ENCODE measurements at places on chromosomes 16 and 17.

DNA sequence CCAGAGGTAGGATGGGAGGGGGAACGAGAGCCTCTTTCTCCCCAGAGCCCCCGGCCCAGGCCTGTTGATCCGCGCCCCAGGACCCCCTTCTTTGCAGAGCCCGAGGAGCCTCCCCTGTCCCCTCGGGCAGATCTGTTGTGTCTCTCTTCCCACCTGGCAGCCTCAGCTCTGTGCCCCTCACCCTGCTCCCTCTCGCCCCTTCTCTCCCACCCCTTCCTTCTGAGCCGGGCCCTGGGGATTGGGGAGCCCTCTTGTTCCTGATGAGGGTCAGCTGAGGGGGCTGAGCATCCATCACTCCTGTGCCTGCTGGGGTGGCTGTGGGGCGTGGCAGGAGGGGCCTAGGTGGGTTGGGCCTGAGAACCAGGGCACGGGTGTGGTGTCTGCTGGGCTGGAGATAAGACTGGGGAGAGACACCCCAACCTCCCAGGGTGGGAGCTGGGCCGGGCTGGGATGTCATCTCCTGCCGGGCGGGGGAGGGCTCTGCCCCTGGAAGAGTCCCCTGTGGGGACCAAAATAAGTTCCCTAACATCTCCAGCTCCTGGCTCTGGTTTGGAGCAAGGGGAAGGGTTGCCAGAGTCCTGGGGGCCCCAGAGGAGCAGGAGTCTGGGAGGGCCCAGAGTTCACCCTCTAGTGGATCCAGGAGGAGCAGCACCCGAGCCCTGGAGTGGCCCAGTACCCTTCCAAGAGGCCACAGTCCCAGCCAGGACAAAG, 65.4 kb downstream of the MRC2 start:
- DNase-seq, result peak; percentile 16

DNA sequence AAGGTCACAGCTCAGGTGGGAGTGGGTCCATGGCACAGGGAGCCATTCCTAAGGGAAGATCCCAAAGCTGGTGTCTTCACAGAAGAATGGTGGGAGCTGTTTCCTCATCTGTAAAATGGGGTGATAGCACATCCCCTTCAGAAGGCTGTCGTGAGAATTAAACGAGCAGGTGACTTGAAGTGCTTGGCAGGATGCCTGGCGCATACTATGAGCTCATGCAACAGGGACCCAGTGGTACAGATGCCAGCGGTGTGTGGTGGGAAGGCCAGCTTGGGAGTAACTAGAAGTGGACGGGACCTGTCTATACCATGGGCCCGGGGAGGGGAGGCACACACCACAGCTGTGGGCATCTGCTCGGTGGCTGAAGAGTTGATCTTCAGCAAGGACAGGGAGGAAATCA, 189.3 kb upstream of the TNRC6C start:
- DNase-seq, result no peak

DNA sequence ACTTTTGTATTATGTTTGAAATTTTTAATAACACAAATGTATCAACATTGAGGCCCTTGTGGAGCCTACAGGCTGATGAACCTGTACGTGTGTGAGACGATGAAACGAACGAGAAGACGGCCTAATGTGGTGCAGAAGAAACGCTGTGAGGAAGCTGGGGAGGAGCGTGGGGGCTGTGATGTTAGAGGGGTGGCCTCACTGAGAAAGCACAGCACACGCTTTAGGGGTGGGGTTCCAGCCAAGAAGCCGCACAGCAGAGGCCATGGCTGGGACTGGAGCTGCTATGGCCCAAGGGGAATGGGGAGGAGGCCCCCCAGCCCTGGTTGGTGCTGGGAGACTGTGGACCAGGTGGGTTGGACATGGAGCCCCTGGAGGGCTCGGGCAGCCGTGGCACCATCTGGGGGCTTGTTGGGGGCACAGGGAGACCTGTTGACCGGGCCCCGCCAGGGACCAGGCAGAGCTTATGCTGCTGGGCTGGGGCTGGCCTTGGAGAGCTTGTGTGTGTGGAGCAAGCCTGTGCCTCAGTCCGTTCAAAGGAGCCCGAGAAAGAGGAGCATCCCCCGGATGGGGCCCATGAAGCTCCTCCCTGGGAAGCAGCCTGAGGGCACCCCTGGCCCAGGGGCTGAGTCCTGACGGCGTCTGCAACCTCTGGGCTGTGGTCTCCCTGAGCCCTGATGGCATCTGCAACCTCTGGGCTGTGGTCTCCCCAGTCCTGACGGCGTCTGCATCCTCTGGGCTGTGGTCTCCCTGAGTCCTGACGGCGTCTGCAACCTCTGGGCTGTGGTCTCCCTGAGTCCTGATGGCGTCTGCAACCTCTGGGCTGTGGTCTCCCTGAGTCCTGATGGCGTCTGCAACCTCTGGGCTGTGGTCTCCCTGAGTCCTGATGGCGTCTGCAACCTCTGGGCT, 44.7 kb downstream of the METRNL start:
- DNase-seq, result peak; percentile 21

- no peak for DNase-seq
Observed at GRCh38 chr16:85321509-85322271, 209.4 kb upstream of the CIBAR2 start.

- no peak for DNase-seq
Observed at GRCh38 chr17:73914536-73915274, 270.5 kb upstream of the SDK2 start.

DNA sequence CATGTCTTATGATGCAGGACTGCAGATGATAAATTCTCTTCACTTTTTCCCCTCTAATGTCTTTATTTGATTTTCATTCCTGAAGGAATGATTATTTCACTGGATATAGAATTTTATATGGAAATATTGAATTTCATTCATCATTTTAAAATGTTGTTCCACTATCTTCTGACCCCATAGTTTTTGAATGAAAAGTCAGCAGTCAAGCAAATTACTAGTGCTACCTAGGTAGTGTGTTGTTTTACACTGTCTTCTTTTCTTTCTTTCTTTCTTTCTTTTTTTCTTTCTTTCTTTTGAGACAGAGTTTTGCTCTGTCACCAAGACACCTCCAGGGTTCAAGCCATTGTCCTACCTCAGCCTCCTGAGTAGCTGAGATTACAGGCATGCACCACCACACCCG, 76.9 kb downstream of the WSB1 start:
- no peak for DNase-seq

GRCh38 chr17:68509141-68510057, 2.8 kb upstream of the PRKAR1A start:
- peak; percentile 35 for DNase-seq

GRCh38 chr17:38751144-38751807, 1.3 kb upstream of the PSMB3 start:
- DNase-seq, result no peak

DNA sequence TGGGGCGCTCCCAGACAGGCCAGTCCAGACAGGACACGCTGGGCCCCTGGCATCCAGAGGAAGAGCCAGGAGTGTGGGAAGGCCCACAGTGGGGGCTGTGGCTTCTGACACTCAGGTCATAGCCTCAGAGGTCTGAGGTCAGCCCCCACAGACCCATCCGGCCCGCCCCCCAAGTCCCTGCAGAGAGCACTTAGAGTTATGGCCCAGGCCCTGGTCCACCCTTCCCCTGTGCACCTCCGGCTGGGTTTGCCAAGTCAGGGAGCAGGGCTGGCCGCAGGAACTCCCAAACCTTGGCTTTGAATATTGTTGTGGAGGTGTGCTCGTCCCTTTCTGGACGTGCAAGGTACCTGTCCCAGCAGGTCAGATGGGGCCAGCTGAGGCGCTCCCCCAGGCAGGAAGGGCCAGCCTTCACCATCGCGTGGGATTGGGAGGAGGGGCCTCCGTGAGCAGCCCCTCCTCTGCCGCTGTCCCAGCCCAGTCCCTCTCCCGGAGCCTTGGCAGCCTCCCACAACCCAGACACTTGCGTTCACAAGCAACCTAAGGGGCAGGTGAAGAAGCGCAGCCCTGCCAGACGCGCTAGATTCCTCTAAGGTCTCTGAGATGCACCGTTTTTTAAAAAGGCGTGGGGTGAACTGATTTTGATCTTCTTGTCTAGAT, 74.6 kb downstream of the SOCS1 start:
- DNase-seq, result no peak

- no peak for DNase-seq
Observed at GRCh38 chr17:18161207-18162145, 22.2 kb upstream of the ALKBH5 start.

DNA sequence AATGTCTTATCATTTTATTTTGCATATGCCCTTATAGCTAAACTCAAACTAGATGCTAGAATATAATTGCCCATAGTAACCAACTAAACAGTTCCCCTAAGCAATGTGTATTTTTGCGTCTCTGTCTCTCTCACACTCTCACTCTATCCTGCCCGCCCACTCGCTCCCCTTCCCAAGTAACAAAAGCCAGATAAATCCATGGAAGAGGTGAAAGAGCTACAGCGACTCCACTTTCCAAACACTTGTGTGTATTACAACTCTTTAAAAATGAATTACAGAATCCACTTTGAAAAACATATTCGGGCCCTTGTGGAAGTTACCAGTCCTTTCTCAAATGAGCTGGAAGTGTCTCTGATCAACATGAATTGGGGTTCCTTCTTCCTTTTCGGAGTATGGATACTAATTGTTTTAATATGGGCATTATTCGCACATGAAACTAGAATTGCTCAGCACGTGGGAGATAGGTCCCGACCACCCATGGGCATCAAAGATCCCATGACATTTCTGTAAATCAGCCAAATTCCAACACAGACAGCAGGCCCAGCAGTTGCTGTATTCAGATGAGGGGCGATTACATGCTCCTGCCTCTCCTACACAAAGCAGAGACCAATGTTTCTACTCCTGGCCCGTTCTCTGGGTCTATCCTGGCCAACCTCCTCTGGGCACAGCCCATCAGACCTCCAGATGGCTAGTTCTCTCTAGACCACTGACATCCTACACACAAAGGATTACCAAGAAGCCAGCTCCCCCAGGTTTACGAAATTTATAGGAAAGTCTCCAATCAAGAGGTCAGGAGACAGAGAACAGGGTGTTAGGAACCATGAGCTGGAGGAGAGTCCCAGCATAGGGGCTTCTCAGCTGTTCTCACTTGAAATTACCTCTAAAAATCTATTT, 121.5 kb downstream of the ZFHX3 start:
- DNase-seq, result no peak

- DNase-seq, result no peak
Observed at GRCh38 chr17:17523001-17523730, 27.0 kb upstream of the RASD1 start.

- no peak for DNase-seq
Observed at GRCh38 chr16:48971571-48972077, 310.0 kb downstream of the CBLN1 start.

DNA sequence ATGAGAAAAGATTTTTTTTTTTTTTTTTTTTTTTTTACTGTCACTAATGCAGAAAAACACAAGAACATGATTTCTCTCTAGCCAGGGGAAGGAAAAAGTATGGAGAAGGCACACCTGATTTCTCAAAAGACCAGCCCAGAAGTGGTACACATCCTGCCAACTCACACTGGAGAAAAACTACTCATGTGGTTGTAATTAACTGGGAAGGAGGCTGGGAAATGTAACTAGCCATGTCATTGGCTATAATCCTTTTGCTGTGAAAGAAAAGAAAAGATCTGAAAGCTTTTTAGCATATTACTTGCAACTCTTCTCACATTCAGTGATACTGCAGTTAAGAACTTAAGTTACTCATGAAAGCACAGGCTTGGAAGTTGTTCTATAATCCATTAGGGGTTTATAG, 195.9 kb upstream of the PMFBP1 start:
- DNase-seq, result no peak

GRCh38 chr16:84183911-84184591, 2.8 kb downstream of the TAF1C start:
- no peak for DNase-seq

GRCh38 chr17:30208214-30208613, 27.3 kb downstream of the SLC6A4 start:
- no peak for DNase-seq

DNA sequence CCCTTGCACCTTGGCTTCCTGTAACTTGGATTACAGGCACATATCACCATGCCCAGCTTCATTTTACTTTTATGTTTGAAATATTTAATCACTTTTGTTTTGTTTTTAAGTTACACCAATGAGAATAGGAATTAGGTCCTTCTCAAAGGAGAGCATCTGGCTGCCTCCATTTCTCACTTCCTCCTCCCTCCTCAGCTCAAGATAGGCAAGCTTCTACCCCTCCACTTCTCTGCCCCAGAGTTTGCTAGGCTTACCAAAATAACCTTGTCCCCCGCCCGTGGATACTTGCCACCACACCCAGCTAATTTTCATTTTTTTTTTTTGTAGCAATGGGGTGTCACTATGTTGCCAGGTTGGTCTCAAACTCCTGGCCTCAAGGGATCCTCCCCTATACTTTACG, 17.9 kb downstream of the GABARAPL2 start:
- DNase-seq, result no peak

- no peak for DNase-seq
Observed at GRCh38 chr17:27596096-27596495, 34.9 kb upstream of the LGALS9 start.

DNA sequence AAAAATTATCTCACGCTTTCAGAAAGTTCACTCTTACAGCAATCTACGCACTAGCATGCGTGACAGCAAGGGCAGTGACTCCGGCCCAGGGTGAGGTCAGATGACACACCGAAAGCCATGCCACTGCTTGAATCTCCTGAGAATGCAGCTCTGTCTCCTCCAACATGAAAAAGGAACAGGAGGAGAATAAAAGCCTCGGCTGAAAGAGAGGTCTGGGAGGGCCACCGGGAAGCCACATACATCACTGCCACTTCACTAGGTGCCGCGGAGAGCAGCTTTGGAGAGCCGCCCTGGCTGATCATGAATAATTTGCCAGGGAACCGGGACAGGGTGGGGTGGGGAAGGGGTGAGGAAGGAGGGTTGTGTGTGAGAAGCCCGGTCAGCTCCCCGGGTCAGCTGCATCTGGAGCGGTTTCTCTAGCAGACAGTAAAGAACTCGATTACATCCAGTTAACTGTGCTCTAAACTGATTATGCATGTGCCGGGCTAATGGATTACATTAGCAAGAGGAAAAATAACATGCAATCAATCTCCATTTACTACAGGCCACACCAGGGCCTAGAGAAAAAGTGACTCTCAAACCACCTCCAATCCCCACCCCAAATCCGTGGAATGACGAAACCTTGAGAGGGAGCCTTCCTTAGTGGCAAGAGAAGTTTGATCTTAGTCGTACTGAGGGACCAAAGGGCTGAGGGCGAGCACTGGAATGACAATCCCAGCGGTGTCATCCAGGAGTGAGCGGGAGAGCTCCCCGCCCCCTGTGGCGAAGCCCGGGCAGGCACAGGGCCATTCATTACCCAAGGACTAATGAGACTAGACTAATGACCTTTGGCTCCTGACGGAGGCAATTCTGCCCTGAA, 100.3 kb downstream of the ZFHX3 start:
- DNase-seq, result no peak

- no peak for DNase-seq
Observed at GRCh38 chr17:80969030-80969673, 22.5 kb upstream of the CHMP6 start.

GRCh38 chr16:60041671-60042070, 1307.6 kb upstream of the GOT2 start:
- DNase-seq, result no peak

DNA sequence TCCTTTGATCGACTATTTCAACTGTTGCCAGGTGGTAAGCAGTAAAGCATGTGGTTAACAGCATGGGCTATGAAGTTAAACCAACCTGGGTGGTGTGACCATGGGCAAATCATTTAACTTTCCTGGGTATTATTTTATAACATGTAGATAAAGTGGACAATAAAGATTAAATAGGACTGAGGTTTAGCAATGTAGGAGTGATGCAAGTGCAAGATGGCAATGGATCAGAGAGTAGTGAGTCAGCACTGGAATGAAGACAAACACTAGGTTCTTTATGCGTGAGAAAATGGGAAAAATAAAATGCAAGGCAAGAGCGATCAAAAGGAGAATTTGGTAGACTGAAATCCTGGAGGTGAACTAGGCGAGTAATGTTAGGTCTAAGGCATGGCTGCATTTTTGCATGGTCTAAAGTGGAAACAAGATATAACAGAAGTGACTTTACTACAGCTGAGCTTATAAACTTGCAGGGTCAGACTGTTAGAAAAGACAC, 222.4 kb upstream of the AXIN2 start:
- DNase-seq, result no peak
